CD4-positive, alpha-beta T cell (primary cell): ENCODE measurements at places on chromosomes 7 and 10.

DNA sequence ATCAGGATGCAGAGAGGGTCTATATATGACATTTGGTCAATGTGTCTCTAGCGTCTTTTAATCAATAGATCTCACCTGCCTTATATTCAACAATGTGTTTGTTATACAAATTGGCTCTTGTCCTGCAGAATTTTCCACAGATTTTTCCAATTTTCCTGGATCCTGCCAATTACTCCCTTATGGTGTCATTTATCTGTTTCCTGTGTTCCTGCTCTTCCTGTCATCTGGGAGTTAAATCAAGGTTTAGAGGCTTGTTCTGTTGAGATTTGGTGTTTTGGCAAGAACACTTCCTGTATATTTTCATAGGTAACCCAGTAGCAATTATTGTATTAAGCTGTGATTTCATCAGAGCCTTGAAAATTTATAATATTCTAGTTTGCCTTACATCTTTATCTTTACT is 8.8 kb upstream of the C10orf71 start:
- DNase-seq = no peak

GRCh38 chr10:34121781-34122622 is 693.1 kb downstream of the PARD3 start:
- DNase-seq = no peak

GRCh38 chr7:101950450-101951119 is 133.2 kb downstream of the CUX1 start:
- no peak for DNase-seq

GRCh38 chr7:133428876-133429275 is 176.0 kb downstream of the EXOC4 start:
- DNase-seq = no peak

GRCh38 chr10:36163827-36164226 is 521.7 kb upstream of the FZD8 start:
- DNase-seq = no peak

- DNase-seq = no peak
Measured at GRCh38 chr10:120221873-120222485, 235.0 kb upstream of the PLPP4 start.

DNA sequence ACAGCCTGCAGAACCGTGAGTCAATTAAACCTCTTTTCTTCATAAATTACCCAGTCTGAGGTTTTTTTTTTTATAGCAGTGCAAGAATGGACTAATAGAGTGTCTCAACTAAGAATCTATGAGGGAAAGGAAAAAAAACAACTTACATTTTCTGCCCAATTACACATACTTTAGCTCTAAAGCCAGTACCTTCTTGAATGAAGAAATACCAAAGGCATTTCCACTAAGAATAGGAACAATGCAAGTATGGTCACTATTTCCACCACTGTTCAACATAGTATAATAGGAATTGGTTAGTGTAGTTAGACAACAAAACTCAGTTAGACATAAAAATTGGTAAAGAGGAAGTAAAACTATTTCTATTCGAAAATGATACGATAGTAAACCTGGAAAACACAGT is 37.6 kb downstream of the MICU1 start:
- no peak for DNase-seq

DNA sequence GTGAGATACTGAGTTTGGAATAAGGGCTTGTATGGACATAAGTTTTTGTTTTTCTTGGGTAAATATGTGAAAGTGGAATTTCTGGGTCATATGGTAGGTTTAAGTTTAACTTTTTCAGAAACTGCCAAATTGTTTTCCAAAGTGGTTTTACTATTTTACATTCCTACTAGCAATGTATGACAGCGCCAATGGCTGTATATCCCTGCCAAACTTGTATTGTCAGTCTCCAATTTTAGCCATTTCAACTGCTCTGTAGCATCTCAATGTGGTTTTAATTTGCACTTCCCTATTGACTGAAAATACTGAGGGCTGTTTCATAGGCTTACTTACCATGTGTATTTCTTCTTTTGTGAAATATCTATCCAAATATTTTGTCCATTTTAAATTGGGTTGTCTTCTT is 90.5 kb upstream of the ZNF32 start:
- no peak for DNase-seq

DNA sequence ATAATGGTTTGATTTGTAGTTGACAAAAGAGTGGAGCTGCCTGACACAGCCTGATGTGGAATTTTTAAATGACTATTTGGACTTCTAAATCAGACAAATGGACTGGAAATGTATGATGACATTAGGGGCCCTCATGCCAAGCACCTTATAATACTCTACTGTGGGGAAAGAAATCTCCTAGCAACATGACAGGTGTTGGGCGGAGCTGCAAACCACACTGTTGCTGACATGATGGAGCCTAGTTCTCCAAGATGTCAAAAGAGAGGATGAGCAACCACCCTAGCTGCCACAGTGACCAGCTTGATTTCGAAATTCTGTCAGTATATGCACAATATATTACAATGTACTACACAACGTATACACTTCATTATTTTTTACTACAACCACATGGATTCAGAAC is 65.8 kb downstream of the RHOBTB1 start:
- no peak for DNase-seq

DNA sequence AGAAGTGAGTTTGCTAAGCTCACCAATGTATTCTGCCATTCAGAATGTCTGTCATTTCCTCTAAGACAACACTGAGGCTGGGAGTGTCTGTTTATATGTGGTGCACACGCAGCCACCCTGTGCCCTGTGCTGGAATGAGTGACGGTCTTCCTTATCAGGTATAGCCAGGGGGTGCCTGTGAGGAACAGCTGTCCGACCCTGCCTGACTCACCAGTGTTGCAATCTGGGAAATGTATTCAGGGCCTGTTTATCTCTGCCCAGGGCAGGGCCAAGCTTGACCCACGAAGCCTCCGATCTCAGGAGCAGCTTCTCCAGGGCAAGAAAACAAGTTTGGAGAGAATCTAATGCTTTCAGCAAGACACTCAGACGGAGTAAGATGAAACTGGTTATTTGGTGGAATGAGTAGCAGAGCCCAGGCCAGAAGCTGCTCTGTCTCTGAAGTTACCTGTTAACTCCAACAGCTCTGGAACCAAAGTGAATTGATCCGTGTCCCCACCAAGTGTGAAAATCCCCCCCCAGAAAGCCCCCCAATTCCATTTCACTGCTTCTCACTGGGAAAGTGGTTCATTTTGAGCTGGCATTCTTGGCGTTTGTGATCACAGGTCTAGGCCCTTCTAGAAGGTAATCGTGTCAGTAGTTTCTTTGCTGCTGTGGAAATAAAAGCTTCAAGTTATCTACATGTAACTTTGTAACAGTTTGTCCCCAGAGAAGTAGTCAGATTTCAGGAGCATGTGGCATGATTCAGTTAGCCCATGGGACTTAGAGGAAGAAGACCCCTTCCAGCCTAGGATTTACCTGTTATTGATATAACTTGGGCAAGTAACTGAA is 6.1 kb upstream of the UBE2H start:
- no peak for DNase-seq

DNA sequence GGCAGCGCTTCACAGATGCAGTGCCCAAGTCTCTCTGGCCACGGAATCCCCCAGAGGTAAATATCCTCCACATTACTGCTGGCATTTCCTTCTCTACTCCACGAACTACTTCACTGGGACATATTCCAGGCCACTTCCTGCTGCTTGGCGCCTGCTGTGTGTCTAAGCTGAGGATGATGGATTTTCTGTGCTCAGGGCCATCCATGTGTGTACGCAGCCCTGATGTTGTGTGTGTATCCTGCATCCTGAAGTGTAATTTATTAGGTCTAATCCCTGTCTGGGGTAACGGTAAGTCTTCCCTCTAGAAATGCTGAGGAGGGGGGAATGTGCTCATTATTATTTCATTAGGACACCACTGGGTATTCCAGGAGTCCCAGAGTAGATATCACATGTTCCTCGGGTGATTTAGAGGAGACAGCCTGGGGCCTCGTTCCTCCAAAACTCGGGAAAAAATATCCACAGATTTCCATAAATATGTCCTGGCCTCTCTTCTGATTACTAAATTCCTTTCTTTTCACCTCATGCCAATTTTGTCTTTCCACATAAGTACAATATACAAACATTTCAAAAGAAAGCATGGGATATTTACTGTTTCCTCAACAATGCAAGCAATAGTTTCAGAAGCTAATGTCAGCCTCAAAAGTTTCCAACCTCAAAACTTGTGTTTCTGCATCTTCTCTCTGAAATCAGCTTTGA is 25.5 kb upstream of the HABP2 start:
- DNase-seq = no peak

- DNase-seq = no peak
Measured at GRCh38 chr10:71829171-71829570, 21.9 kb downstream of the PSAP start.

DNA sequence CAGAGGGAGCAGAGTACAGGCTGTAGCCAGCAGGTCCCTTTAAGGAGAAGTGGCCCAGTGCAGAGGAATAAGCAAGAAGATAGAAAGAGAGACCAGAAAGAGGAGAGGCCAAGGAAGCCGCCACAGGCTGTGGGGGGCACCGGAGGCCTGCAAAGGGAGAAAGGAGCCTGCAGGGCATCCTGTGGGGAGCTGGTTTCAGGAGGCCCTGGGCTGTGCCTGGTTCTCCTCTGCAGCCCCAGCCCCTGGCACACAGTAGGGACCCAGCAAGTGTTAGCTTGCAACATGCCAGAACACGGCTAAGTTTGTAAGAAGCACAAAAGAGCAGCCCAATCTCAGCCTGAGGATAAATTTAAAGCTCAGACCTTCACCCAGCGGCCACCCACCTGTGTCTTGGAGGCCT is 12.3 kb upstream of the C10orf71 start:
- DNase-seq = no peak

GRCh38 chr10:34746094-34746493 is 69.0 kb downstream of the PARD3 start:
- no peak for DNase-seq

DNA sequence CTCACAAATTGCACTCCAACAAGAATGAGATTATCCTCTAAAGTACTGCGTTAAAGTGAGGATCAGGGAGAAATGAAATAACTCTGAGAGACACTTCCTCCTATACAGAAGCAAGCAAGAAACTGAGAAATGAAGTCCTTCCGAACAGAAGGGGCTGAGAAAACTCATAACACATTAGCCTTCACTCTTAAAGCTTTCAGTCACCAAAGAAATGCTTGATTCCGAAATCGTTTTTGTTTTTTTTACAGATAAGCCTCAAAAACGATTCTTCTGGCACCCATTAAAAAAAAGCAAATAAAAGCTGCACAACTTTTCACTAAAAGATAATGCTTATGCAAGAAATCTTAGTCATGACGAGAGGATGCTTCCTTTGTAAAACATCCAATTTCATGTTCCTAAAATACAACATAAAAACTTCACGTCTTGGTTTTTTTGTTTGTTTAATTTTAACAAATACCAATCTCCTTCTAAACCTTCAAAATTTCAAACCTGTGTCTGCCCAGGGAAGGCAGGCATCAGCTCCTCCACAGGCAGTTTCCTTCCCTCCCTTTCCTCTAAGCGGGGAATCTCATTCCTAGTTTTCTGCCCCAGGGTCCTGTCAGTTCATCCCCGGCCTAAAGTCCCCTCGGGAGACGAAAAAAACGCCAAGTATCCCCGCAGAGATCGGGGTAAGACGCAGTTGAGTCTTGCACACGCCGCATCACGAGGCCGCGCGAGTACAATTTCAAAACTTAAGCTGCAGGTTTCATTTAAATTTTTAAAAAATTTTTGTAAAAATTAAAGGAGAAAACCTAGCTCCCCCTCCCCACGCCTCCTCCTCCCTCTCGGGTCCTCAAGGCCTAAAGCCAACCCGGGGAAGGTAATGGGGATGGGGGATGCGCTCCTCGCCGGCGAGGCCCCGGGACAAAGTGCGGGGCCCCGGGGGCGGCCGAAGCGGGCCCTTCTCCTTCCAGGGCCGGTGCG is 1.1 kb downstream of the BAZ1B start:
- no peak for DNase-seq

- DNase-seq = no peak
Measured at GRCh38 chr10:37700886-37701780, 156.3 kb downstream of the ZNF248 start.

- no peak for DNase-seq
Measured at GRCh38 chr7:28405662-28406061, 6.7 kb upstream of the CREB5 start.

GRCh38 chr7:106111655-106112117 is 426 bp downstream of the SYPL1 start:
- DNase-seq = peak; percentile 36

GRCh38 chr7:41298409-41298808 is 404.5 kb downstream of the INHBA start:
- no peak for DNase-seq
